ENCODE measurements at places on chromosomes 1 and 21. TPM values are rescaled to one million over a fixed set of nuclear protein-coding genes. Genes with fewer than 3 reads are reported as not detected.
A peak's percentile ranks its signal among the peaks of the same experiment; 100 is the strongest.

Gene AMY2B
- total RNA-seq: 1.7 TPM

Gene CRP
- not detected for total RNA-seq

Gene KIF17
- total RNA-seq: 2.2 TPM

Gene RRP15
- 28.4 TPM for total RNA-seq

Gene CELA2B
- not detected for total RNA-seq

Gene LIN28A
- 16.7 TPM for total RNA-seq

Gene CDK11A
- 30.3 TPM for total RNA-seq

Gene C1orf116
- total RNA-seq: 0.86 TPM

Gene RIMKLA
- total RNA-seq: 0.12 TPM

GRCh38 chr1:99675994-99676393 lies 30.1 kb downstream of the PALMD start:
- no peak for DNase-seq

- DNase-seq: peak; percentile 63
These were observed 260.3 kb upstream of the PLD5 start for GRCh38 chr1:242784807-242785206.

DNA sequence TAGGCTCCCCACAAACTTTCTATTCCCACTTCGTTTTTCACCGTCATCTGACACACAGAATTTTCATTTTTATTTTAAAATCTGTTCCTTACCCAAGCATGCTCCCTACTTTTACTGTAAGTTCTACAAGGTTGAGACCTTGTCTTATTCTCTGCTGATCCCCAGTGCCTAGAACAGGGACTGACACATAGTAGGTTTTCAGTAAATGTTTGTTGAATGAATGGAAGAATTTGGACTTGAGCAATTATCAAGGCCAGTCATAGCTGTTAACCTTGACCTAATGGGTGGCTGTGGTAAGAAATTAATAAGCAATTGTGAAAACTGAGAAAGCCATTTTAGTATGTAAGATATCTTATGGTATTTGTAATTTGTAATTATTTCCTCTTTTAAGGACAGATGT lies 71.1 kb downstream of the LAMC1 start:
- no peak for DNase-seq

GRCh38 chr1:6912518-6912917 lies 127.3 kb downstream of the CAMTA1 start:
- no peak for DNase-seq

- peak; percentile 93 for DNase-seq
These were observed 136.1 kb upstream of the IRF2BP2 start for GRCh38 chr1:234745844-234746797.

- DNase-seq: no peak
These were observed 21.8 kb upstream of the C2CD2 start for GRCh38 chr21:41975391-41976272.

DNA sequence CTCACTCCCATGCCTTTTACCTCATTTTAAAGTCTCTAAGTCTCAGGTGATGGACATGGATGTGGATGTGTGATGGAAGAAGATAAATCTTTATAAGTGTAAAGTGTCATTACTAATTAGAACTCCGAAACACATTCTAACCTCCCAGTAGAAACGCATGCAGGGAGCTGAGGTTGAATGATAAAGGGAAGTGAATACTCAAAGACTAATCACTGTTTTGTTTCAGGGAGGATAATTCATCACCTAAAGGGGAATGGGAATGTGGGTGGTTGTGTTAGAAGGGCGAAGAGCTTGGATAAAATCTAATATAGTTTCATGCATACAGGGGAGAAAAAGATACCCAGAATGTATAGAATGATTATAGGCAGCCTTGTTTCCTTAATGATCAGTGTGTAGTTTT lies 12.5 kb downstream of the NCAM2 start:
- no peak for DNase-seq

DNA sequence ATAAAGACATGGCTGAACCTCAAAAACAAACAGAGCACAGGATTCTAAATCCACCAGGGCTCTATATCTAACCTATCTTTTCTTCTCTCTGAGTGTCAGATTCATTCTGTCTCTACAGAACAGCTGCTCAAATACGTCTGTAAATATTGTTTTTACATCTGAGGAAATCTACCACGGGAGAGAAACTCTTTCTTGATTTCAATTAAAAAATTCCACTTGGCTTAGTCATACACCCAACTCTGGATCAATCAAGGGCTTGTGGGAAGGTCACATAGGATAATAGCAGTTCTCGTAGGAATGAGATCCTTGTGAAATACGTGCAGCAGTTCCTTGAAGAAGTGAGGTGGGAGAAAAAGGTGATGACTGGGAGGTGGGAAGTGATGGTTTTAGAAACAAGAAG lies 1355.7 kb upstream of the ADGRL2 start:
- DNase-seq: peak; percentile 36

GRCh38 chr1:226646026-226646869 lies 92.8 kb downstream of the ITPKB start:
- DNase-seq: no peak

DNA sequence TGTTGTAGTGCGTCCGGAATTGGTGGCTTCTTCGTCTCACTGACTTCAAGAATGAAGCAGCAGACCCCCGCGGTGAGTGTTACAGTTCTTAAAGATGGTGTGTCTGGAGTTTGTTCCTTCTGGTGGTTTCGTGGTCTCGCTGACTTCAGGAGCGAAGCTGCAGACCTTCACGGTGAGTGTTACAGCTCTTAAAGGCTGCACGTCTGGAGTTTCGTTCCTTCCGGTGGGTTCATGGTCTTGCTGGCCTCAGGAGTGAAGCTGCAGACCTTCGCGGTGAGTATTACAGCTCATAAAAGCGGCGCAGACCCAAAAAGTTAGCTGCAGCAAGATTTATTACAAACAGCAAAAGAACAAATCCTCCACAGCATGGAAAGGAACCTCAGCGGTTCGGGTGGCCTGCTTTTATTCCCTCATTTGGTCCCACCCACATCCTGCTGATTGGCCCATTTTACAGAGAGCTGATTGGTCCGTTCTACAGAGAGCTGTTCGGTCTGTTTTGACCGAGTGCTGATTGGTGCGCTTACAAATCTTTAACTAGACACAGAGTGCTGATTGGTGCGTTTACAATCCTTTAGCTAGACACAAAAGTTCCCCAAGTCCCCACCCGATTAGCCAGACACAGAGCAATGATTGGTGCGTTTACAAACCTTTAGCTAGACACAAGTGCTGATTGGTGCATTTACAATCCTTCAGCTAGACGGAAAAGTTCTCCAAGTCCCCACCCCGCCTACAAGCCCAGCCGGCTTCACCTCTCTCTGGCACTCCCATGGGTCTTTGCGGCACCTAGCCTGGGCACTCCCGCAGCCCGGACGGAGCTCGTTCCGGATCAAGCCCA lies 49.6 kb upstream of the KRTAP19-8 start:
- DNase-seq: no peak

- no peak for DNase-seq
These were observed 14.2 kb downstream of the CLIC4 start for GRCh38 chr1:24759492-24759891.

DNA sequence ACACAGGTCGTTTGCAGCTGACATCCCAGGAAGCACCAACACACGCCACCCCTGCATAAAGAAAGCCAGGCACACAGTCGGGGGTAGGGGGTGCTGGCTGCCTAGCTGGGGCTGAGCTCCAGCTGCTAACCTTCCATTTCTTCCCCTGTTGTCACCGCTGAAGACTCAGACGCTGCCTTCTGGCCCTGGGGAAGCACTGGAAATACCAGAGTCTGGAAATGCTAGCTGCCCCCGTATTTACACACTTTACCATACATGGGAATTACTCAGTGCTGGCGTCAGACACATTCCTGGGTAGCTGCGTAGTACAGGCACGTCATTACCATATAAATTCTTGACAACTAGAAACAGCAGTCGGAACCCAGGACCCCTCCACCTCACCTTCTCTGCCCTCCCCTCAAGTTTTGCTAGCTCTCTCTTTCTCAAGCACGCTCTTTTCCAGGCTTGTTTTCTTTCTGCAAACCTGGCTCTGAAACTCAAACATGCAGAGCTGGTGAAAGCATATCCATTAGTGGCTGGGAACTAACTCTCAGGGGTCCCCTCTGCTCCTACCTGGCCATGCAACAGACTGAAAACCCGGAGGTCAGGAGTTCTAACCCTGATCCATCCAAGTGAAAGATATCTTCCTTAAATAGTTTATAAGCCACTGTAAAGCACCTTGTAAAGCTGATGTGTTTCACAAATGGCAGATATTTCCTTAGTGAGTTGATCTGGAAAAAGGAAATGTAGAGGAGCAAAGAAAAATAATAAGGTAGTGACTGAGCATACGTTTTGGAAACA lies 3.3 kb downstream of the CSRP1 start:
- peak; percentile 99 for DNase-seq

DNA sequence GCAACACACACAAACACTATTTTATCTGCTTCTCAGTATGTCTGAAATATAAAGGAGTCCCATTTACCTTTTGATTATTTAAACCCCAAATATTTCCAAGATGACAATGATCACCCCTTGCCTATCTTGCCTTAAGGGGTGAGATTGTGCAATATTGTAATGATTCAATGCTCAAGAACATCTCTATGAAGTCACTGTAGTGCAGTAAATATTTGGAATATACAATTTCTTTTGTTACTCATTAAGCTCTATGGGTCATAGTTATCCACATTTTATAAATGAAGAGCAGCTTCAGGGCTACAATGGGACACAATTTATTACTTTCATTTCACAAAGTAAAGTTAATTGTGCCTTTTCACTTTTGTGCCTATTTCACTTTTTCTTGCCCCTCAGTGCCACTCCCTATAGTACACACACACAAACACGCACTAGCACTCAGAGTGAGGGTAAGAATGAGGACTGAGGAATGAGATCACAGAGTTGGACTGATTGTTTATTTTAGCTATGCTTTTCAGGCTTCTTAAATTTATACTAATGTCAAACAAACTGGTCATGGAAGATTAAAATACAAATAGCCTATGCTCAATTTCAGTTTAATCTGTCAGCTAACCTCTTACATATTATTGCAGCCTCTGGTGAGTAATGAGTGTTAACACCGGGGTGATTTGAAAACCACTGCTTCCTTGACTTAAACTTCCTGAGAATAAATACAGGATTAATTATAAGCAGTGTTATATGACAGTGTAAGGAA lies 521.0 kb upstream of the B3GALT2 start:
- DNase-seq: peak; percentile 78

GRCh38 chr1:201299968-201300367 lies 16.7 kb downstream of the PKP1 start:
- peak; percentile 32 for DNase-seq

GRCh38 chr1:1371364-1371745 lies 3.7 kb downstream of the AURKAIP1 start:
- no peak for DNase-seq

DNA sequence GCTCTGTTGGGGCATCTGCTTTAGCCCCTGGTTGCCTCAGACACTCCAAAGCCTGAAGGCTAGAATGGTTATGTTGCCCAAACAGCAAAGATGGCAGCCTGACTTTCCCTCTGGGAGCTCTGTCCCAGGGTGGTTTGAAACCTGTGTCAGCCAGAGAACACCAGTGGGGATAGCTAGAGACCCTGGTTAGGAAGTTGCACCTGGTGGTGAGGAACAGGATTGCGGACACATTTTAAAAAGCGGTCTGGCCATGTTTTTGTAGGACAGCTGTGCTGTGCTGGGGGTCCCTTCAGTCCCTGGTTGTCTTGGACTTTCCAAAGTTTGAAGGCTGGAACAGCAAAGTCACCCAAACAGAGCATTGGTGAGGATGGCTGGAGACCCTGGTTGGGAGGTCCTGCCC lies 87.8 kb downstream of the DNM3 start:
- DNase-seq: no peak

- peak; percentile 97 for DNase-seq
These were observed 44.2 kb downstream of the OSBPL9 start for GRCh38 chr1:51661081-51661518.

GRCh38 chr1:208078752-208079151 lies 165.4 kb downstream of the PLXNA2 start:
- DNase-seq: no peak

GRCh38 chr1:67634396-67634935 lies 50.5 kb upstream of the GADD45A start:
- DNase-seq: no peak

DNA sequence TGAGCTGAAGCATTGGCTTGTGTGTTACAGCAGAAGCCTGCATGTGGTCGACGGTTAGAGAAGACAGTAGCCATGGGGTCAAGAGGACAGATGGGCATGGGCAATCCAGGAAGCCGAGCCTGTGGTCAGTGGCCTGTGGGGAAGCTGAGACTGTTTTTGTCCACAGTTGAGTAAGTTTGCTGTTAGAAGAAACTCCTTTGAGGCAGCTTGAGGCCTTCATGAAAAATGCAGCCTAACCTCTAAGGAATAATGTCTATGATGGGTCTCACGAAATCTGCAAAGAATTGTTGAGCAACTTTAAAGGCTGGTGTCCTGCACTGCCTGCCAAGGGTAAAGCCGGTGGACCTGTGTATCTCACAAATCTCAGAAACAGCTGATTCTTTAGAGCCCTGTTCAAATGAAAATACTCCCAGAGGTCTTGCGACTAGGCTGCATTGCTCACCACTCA lies 322.4 kb downstream of the SETD4 start:
- DNase-seq: peak; percentile 63

- peak; percentile 30 for DNase-seq
These were observed 272.9 kb upstream of the C1orf105 start for GRCh38 chr1:172147541-172147940.

DNA sequence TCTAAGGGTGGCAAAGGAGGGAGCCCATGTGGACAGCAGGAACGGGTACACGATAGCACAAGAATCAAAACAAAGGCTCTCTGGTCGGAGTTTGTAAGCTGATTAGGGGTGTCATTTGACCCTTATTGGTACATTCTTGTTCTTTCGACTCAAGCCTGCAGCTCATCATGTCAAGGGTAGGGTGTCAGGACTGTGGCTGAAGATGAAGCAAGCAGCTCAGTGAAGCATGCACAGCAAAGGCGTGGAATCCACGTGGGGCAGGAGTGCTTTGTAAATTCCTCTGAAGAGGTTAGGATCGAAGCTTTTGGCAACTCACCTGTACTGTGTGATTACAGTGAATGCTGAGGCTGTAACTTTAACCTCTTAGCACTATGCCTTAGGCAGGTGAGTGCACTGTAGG lies 4.7 kb upstream of the ABCB10 start:
- no peak for DNase-seq

DNA sequence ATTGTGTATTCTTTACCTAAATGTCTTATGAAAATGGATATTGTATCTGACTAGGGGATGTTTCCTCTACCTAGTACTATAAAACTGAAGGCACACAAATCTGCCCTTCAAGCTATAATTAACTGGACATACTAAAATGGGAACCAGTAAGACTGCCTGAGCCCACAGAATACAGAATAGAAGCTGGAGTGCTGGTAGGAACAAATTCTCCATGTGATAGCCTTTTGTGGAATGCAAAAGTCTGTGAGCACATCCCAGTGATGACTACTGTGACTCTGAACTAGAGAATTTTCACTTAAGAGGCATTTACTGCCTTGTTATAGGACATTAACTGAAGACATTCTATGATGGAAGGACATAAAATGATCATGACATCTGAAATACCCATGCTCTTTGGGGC lies 30.3 kb downstream of the KIFAP3 start:
- no peak for DNase-seq

DNA sequence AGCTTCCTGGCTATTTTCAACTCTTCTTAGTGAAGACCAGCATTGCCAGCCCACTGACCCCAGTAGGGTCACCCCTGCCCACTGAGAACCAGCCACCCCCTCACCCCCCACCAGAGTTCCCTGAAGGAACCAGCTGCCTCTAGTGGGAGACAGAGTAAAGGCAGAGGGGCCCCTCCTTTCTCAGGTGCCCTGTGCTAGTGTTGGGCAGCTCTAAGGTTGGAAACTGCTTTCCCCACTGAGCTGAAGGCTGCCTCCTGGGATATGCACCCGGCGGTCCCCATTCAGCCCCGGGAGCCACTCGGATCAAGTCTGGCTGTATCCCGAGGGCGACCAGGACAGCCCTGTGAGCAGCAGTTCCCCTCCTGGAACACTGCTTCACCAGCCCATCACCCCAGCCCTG lies 111.0 kb downstream of the PGBD5 start:
- DNase-seq: no peak

- DNase-seq: no peak
These were observed at the start of gene ARHGAP30 for GRCh38 chr1:161069731-161070270. ARHGAP30 (minus strand) TSS chr1:161069891; CDS start chr1:161069624, 267 bp downstream.
